ENCODE measurements at places on chromosomes 6 and 20.

- no peak for DNase-seq
Measured at GRCh38 chr6:42224222-42225028, 6.8 kb upstream of the MRPS10 start.

GRCh38 chr6:105949869-105950268 is 136.3 kb upstream of the PRDM1 start:
- no peak for DNase-seq

- no peak for DNase-seq
Measured at GRCh38 chr20:50872560-50873425, 58.4 kb downstream of the ADNP start.

DNA sequence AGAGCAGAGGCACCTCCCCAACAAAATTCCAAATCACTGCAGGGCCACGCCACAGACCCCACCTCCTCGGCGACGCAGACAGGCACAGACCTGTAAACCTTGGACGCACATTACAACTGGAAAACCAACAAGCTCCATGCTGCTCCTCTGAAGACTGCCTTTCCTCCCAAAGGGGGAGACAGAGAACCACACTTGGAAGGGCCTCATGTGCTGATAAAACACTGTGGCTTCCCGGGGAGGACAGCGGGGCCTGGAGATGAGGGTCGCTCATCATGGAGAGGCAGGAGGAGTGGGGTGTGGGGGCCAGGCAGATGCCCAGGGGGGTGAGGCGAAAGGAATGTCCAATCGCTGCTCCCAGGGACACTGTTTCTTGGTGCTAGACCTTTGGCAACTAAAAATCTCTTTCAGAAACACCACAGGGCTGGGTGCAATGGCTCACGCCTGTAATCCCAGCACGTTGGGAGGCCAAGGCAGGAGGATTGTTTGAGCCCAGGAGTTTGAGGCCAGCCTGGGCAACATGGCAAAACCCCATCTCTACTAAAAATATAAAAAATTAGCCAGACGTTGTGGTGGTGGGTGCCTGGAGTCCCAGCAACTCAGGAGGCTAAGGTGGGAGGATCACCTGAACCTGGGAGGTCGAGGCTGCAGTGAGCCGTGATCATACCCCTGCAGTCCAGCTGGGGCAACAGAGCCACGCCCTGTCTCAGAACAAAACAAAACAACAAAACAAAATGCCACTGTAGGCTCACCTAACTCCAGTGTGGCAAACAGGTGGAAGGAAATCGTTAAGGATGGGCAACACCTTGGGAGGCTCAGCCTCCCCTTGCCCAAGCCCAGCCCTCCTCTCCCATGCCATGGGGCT is 53.8 kb downstream of the ABHD12 start:
- DNase-seq = no peak

DNA sequence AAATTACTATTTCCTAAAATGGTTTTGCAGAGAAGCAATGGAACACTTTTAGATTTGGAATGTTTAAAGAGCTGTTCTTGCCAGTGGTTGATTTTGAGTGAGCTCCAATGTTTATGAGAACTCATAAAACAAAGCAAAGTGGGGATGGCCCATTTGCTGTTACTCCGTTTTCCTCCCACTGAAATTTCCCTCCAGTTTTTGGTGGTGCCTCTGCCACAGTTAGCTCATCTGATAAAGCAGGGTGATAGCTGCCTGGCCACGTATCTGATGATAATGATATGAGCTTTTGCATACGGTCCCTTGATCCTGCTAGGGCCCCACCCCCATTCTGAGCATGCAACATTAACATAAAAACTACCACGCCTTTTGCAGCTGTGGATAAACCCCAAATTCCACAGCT is 10.4 kb downstream of the CD83 start:
- DNase-seq = no peak

GRCh38 chr6:105259913-105260889 is 80.4 kb upstream of the POPDC3 start:
- no peak for DNase-seq

DNA sequence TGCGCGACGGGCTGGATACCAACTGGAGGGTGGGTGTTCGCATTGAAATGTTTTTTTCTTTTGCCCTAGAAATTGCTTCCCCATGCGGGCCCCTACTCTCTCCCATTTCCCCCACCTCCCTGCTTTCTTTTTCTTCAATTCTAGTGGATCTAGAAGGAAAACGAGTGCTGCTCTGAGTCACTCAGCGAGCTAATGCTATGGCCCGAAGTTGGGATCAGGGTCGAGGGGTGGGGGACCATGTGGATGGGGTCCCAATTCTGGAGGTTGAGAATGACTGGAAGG is 71.5 kb downstream of the SOX4 start:
- no peak for DNase-seq

DNA sequence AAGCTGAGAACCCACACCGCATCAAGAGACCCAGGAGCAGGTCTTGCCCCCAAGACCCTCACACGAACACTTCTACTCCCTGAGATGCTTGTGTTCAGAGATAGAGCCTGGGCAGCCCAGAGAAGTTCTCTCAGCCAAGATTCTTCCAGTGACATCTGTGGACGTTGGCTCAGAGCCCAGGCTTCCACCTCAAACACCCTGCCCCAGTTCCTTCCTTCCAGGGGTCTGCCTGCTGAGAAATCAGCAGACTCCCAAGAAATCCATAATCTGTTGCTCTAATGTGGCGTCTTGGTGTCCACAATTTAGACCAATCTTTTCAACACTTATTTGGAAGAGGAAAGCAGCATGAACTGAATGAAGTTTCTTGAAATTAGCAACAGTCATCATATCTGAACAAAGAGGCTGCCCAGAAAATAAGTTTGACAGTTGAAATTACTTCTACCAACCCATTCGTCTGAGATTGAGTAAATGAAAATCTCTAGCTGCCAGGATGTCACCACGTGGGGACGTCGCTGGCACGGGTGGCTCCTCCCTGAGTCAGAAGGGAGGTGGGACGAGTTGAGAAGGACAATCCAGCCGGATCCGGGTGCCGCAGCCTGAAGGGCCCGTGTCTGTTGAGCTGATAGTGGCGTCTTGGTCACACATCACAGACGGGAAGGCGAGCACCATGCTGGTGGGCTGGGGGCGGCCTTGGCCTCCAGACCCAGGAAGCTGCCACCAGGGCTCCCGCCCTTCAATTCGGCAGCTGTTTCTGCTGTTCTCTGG is 400.9 kb downstream of the TAF4 start:
- no peak for DNase-seq

DNA sequence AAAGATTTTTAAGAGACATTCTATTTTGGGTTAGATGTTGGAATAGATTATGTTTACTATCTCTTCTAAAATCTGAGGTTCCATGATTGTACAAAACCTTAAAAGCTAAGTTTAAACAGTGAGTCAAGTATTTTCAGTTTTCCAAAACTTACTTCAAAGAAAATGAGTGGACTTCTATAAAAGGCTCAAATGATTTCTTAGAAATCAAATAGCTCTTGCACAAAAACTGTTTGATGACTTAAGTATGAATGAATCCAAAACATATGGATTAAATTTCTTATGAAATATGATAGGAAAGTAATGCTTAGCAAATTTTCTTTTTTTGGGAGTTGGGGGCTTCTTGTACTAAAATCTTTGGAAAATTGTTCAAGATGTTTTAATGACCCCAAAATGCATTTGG is 837.3 kb upstream of the SLC35B3 start:
- DNase-seq = no peak

GRCh38 chr6:27478141-27478705 is 5.3 kb upstream of the ZNF184 start:
- no peak for DNase-seq

- no peak for DNase-seq
Measured at GRCh38 chr20:8385247-8385646, 253.2 kb downstream of the PLCB1 start.

DNA sequence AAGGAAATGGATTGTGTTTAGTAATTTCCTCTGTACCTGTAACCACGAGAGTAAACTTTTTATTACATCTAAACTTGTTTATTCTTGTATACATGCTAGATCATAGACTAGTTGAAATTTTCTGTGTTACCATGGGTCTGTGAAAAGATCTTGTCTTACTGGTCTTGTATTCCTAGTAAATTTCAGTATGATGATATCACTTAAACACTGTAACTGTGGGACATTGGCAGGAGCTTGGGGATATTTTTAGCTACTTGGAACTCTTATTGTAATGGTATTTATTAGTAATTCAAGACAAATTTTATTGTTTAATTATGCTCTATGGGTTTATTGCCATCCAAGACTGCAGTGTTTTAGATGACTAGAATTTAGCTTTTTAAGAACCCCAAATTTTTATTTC is 25.9 kb upstream of the TULP4 start:
- no peak for DNase-seq

- no peak for DNase-seq
Measured at GRCh38 chr20:16035576-16035975, 537.7 kb downstream of the KIF16B start.

GRCh38 chr20:24461848-24462247 is 7.6 kb upstream of the SYNDIG1 start:
- DNase-seq = no peak

- DNase-seq = no peak
Measured at GRCh38 chr20:24492698-24493097, 23.3 kb downstream of the SYNDIG1 start.

GRCh38 chr6:159971341-159972178 is 2.7 kb downstream of the IGF2R start:
- DNase-seq = no peak

- no peak for DNase-seq
Measured at GRCh38 chr6:118544105-118544504, 4.0 kb upstream of the PLN start.

DNA sequence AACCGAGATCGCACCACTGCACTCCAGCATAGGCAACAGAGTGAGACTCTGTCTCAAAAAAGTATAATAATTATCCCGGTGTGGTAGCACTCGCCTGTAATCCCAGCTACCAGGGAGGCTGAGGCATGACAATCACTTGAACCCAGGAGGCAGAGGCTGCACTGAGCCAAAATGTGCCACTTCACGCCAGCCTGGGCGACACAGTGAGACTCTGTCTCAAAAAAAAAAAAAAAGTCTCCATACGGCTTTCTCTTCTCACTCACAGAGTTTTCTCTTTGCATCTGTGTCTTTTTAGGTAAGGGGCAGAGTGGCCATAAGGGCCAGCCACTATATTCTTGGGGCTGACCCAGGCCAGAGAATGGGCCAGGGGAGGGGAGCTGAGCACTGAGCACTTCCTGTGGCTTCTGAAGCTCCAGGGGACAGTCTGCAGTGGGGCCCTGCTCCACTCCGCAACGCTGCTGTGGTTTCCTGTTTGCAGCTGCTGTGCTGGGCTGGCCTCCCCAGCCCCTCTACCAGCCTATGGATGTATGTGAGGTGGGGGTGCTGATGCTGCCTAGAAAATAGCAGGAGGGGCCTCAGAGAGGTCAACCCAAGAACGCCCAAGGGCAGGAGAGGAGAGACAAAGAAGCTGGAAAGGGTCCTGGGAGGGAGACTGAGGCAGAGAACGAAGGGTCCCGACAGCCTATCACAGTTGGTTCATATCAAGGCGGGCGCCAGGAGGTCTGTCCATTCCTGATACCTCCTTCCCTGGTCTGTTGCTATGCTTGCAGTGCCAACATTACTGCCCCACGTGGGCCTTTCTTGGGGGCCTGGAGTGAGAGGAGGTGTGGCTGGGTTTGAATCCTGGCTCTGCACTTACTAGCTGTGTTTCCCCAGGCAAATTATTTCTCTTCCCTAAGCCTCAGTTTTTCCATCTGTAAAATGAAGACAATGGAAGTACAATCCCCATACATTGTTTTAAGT is 16.0 kb downstream of the SLA2 start:
- DNase-seq = no peak

Measured in sciatic nerve (tissue), 2 donors.